Neural progenitor cell (in vitro differentiated cells): ENCODE measurements at places on chromosomes 5 and 9. TPM values are rescaled to one million over a fixed set of nuclear protein-coding genes. Genes with fewer than 3 reads are reported as not detected.
A peak's percentile ranks its signal among the peaks of the same experiment; 100 is the strongest.

GRCh38 chr9:124869986-124870560, 8.1 kb downstream of the ARPC5L start:
- H3K4me3 ChIP-seq = peak overlapping the region; percentile 97
- H3K4me1 ChIP-seq = peaks cover 11% of the 10 kb centered on the region
- no peaks in the 10 kb centered on the region for H3K27me3 ChIP-seq
- no peak for DNase-seq
- no peak overlapping the region for H3K27ac ChIP-seq

DNA sequence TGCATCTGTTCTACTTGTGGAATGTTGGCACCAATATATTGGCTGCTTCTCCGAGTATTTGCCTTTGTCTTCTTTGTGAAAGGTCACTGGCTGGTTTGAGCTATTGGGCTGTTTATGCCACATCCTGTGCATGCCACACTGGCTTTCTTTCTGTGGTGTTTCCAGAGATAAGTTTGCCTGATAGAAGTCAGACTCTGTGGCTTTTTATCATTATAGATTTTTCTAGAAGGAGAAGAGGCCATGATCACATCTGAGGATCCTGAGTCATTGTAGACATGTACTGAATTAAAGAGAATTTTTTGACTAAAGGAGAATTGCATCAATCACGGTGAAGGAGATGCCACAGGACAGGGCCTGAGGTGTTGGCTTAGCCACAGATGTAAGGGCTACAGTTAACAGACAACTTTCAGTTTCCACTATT, 26.5 kb upstream of the CDKN2B start:
- DNase-seq = no peak
- no peaks in the 10 kb centered on the region for H3K36me3 ChIP-seq
- H3K4me1 ChIP-seq = no peaks in the 10 kb centered on the region

- peaks cover 5% of the 10 kb centered on the region for H3K4me1 ChIP-seq
- peaks cover 18% of the 10 kb centered on the region for H3K27me3 ChIP-seq
- DNase-seq = no peak
- no peak overlapping the region for H3K4me3 ChIP-seq
- H3K27ac ChIP-seq = no peak overlapping the region
Observed at GRCh38 chr5:83780699-83781350, 60.2 kb upstream of the HAPLN1 start.

GRCh38 chr5:96936431-96937320, 796 bp downstream of the LNPEP start:
- no peak overlapping the region for H3K27ac ChIP-seq
- H3K4me3 ChIP-seq = peak overlapping the region; percentile 90
- H3K27me3 ChIP-seq = peaks cover 26% of the 10 kb centered on the region
- H3K36me3 ChIP-seq = no peaks in the 10 kb centered on the region
- peak; percentile 60 for DNase-seq

GRCh38 chr5:82107267-82107666, 135.4 kb downstream of the ATG10 start:
- H3K36me3 ChIP-seq = no peaks in the 10 kb centered on the region
- peaks cover 25% of the 10 kb centered on the region for H3K4me1 ChIP-seq
- peak; percentile 59 for DNase-seq
- H3K27ac ChIP-seq = no peak overlapping the region
- H3K4me3 ChIP-seq = no peak overlapping the region

GRCh38 chr9:131490514-131490913, 12.2 kb upstream of the POMT1 start:
- no peak overlapping the region for H3K27ac ChIP-seq
- no peaks in the 10 kb centered on the region for H3K27me3 ChIP-seq
- H3K36me3 ChIP-seq = peaks cover 6% of the 10 kb centered on the region
- H3K4me3 ChIP-seq = no peak overlapping the region

DNA sequence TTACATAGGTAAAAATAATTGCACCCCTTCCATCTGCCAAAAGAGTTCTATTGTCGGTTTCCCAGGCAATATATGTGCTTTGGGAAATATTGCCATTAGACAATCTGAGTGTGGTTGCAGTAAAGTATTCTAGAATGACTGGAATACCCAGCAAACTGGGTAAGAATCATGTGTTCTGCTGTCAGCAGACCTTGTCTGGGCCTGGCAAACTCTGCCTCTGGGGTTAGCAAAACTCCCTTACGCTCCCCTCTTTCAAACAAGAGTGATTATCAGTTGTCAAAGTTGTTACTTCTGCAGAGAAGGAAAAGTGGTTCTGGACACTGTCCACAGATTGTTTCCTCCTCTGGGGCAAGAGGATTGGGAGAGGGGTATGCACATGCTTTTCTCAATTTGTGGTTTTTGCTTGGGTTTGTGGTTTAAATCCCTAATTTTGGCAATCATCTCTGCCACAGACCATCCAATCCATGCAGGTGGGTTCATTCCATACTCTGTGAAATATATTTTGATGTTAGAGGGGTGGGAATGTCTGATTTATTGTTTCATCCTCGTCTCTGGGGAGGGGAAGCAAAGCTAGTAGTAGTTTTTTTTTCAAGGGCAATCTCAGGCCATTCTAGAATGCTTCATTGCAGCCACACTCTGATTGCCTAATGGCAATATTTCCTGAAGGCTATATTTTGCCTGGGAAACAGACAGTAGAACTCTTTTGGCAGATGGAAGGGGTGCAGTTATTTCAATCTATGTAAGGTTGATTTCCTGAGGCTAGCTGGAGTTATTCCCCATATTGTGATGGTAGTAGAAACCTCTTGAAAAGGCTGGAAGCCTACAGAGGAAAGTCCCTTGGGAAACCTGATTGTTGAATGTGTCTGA, 24.0 kb upstream of the TNFSF15 start:
- H3K36me3 ChIP-seq = no peaks in the 10 kb centered on the region
- no peaks in the 10 kb centered on the region for H3K4me1 ChIP-seq
- H3K4me3 ChIP-seq = no peak overlapping the region
- no peak for DNase-seq
- no peak overlapping the region for H3K27ac ChIP-seq
- peaks cover 3% of the 10 kb centered on the region for H3K27me3 ChIP-seq

GRCh38 chr5:135821061-135821801, 13.2 kb upstream of the SLC25A48 start:
- H3K27ac ChIP-seq = no peak overlapping the region
- no peaks in the 10 kb centered on the region for H3K27me3 ChIP-seq

- no peaks in the 10 kb centered on the region for H3K27me3 ChIP-seq
- H3K4me3 ChIP-seq = no peak overlapping the region
- no peak overlapping the region for H3K27ac ChIP-seq
- DNase-seq = no peak
- H3K4me1 ChIP-seq = peaks cover 7% of the 10 kb centered on the region
- H3K36me3 ChIP-seq = no peaks in the 10 kb centered on the region
Observed at GRCh38 chr5:133469252-133469651, 143.1 kb downstream of the FSTL4 start.

Gene RIMOC1
- total RNA-seq = 25.4 and 32.7 TPM in 2 replicates

Gene SLC26A2
- 14.0 and 20.1 TPM in 2 replicates for total RNA-seq

Gene ACOT12
- 1.2 TPM in 1 of 2 replicates, not detected in the other for total RNA-seq

Gene CDC20B
- total RNA-seq = not detected in 2 replicates
